ENCODE measurements at places on chromosomes 11 and 22.
A peak's percentile ranks its signal among the peaks of the same experiment; 100 is the strongest.

- peak; percentile 65 for DNase-seq
These were observed 12.3 kb downstream of the MYO7A start for GRCh38 chr11:77140231-77140851.

DNA sequence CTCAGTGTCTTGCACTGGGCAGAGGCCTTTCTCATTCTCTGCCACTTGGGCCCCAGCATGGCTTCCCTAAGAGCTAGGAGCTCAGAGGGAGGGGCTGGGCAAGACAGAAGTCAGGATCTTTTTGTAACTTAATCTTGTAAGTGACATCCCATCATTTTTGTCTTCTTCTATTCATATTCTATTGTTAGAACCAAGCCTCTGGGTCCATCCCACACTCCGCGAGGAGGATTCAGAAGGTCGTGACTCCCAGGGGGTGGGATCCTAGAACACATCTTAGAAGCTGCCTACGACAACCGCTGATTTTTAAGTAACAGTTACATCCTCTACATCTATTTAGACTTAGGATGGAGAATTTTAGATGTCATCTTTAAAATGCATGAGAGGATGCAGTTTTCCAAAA is 1.5 kb upstream of the IL17RA start:
- DNase-seq, result no peak

DNA sequence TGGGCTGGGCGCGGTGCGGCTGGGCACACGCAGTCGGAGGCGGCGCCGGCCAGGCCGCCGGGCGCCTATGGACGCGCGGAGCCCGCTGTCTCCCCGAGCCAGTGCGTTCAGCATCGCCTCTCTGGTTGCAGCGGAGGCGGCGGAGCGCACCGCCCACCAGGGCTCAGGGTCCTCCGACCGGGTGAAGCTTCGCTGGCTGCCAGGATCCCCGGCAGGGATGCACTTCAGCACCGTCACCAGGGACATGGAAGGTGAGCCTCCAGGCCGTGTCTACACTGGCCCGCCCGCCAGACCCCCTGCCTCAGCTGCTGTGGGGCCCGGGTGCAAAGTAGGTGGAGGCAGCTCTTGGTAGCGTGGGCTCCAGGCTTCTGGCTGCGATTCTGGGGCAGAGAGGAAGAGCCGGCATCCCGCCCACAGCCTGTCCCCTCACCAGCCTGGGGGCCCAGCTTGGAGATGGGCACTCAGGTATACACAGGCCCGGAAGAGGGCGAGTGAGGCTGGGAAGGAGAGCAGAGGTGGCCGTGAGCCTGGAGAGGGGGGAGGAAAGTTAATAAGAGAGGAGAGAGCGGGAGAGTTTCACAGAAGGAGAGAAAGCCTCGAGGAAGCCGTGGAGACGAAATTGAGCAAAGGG is 1.0 kb upstream of the TBX1 start:
- DNase-seq, result peak; percentile 54

DNA sequence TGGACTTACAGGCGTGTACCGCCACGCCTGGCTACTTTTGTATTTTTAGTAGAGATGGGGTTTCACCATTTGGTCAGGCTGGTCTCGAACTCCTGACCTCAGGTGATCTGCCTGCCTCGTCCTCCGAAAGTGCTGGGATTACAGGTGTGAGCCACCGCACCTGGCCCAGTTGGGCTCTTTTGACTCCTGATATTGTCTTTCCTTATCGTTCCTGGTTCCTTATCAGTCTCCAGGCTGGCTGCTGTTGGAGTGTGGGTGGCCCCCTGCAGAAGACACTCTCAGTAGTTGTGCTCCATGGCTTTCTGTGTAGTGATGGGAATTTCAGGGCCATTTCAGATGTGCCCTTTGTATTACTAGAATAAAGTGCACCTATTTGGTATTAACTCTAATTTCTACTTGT is 55.3 kb downstream of the C22orf31 start:
- DNase-seq, result no peak

- no peak for DNase-seq
These were observed 157.1 kb upstream of the SESN3 start for GRCh38 chr11:95388086-95388485.

DNA sequence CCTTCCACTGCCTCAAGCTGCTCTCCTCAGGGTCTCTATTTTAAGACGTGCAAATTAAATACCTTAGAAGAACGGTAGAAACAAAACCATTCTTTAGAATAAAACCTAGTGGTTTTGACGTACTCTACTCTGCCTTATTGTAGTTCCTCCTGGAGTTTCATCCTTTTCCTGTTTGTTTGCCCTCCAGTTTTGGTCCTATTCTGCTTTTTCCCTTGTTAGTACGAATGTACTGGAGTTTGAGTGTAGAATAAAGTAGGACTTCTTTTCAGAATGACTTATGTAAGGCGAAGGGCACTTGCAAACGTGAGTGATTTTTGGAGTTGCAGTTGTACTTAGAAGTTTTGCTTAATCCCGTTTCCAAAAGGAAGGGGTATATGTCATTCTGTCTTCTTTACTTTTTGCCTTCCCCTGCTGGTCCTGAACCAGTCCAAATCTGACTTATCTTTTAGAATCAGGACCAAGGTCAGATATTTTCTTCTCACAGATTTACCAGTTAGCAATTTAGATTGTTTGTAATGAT is 1.4 kb downstream of the SIK2 start:
- peak; percentile 36 for DNase-seq

GRCh38 chr11:106398502-106399075 is 321.1 kb downstream of the AASDHPPT start:
- no peak for DNase-seq

DNA sequence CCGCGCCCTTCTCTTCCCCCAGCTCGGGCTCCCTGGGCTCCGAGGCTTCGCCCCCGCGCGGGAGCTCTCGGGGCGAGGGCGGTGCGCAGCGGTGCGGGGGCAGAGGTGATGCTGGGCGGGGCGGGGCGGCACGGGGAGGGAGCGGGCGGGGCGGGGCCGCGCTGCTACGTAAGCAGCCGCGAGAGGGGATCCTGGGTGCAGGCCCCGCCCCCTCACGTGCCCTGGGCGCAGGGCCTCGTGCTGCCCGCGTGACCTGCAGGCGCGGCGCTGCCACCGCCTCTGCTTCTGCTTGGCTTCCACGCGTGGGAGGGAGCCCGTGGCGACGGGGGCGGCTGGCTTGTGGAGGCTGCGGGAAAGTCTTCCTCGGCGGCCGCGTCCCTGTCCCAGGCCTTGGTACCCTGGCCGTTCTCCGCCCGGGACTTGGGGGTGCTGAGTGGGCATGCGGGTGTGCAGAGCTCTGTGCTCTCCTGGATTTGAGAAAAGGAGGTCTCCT is 132.6 kb upstream of the HSD17B12 start:
- DNase-seq, result peak; percentile 72

GRCh38 chr22:49455595-49455994 is 372.1 kb downstream of the BRD1 start:
- no peak for DNase-seq

- no peak for DNase-seq
These were observed 1140.3 kb downstream of the TBC1D22A start for GRCh38 chr22:47902646-47903180.

DNA sequence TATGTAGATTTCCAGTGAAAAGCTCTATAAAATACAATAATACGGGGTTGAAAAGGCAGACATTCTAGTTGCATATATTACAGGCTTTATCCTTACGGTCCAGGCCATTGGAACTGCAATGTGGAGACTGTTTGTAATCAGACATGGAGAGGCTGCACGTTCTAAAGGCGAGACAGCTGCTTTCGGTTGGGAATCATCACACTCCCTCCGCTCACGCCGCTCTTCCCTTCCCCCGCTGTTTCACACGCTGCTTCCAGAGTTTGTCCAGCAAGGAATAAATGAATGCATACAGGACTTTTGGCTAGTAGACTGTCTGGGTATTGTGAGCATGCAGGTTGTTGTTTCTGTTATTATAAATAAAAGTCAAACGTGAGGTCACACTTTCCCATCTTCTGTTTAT is 13.5 kb upstream of the EFCAB6 start:
- DNase-seq, result no peak

- peak; percentile 74 for DNase-seq
These were observed 759 bp downstream of the DESI1 start for GRCh38 chr22:41619979-41620588.

DNA sequence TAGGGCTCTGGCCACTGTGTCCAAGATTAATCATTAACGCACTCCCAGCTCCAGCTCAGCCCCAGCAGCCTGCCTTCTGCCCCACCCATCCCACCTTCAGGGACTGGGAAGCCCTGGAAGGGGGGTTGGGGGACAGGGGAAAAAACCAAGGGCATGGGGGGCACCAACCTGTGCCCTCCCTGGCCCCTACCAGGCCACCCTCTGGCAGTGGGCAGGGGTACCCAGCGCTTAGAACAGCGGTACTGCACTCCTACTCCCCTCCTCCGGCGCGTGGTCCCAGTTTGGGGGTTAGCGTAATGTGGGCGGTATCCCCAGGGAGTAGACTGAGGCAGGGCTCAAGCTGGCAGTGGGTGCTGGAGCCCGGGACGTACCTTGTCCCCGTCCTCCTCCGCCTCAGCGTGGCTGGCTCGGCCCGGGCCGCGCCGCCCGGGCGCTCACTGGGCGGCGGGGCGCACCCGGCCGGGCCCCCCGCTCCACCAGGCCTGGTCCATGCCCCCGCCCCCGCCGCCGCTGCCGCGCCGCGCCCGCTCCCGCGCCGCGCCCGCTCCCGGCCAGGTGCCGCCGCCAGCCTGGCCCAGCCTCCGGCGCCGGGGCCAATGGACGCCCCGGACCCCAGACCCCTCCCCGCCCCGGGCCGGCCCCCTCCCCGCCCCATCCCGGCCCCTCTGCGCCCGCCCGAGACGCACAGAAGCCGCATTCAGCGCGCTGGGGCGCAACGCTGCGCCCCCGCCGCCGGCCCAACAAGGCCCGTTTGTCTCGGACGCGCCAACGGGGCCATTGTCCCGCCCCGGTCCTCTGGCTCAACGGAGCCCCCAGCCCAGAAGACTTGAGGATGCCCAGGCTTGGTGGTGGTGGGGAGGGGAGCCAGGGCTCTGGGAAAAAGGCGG is at the start of gene GAL3ST1:
Gene GAL3ST1 (minus strand): TSS at position 571 of the 887 bp plus-strand sequence. CDS start 17,273 bp downstream, outside the sequence.
- peak; percentile 74 for DNase-seq

DNA sequence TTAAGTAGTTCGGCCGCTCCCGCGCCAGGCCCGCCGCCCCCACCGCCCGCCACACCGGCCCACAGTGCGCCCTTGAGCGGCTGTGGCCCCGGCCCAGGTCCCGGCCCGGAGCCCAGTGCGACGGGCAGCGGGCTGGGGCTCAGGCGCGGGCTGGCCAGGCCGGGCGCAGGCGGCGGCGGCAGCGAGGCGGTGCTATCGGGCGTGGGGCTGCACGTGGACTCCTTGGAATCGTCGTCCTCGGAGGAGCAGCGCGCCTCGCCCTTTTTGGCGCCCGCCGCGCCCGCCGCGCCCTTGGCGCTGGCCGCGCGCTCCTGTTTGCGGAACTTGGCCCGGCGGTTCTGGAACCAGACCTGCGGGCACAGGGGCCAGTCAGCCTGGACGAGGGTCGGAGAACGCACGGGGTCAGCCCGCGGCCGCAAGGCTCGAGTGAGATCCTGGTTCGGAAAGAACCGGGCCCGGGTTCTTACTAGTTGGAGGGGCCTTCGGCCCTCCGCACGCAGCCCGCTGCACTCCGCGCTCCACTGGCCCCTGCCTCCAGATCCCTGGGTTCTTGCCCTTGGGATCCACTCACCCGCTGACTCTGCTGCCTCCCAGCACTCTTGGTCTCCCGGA is 4.0 kb downstream of the PHOX2A start:
- peak; percentile 28 for DNase-seq

DNA sequence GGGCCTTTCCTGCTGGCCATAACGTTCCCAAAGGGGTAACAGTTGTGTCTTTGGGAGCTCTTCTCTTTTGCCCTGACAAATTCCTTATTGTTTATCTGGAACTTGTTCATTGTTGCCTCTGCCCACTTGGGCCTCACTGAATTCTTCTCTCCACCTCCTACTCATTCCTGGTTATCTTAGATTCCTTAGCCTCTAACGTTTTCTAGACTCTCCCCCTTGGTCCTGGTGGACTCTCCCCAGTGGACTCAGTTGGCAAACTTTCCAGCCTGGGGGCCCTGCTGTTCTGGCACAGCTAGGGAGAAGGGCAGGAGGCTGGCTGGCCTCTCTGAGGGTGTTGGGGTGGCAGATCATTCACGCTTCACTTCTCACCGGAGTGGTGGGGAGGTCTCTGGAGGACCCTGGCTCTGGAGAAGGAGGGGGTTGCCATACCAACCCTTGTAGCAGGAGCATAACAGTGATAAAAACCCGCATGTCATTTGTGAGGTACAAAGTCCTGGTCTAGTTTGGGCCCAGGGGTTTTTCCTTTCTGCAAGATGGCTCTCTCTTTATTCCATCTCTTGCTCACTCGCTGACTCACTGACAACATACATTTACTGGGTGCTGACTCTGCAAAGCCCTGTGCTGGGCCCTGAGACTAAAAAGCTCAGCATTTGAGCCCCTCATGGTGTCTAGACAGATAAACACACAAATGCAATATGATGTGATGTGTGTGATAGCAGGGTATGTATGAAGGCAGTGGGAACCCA is 39.7 kb downstream of the YWHAH start:
- no peak for DNase-seq

DNA sequence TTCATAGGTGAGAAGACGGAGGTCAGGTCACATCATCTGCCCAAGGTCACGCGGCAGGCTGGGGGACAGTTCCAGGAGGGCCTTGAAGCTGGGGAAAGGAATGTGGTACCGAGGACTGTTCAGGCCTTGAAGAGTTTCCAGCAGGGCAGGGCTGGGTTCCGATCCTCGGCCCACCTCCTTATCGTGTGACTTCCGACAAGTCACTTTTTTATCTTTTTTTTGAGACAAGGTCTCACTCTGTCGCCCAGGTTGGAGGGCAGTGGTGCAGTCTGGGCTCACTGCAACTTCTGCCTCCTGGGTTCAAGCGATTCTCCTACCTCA is 623 bp downstream of the NDUFS8 start:
- no peak for DNase-seq

DNA sequence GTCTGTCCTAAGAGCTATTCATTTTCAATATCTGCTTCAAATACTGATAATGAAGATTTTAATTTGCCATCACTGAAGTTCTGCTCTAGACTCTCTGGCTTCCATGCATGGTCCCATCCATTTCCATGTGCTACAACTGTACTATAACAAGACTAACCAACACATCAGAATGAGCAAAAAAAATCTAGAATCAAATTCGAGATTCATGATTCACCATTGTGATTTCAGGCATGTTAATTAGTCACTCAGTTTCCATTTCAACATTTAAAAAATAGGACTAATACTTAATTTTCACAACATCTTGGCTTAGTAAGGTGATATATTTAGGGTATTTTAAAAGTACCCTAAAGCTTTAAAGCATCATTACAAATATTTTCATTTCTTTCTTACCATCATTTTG is 22.8 kb downstream of the PICALM start:
- no peak for DNase-seq

GRCh38 chr22:37664249-37665101 is 6.0 kb downstream of the PDXP start:
- no peak for DNase-seq

DNA sequence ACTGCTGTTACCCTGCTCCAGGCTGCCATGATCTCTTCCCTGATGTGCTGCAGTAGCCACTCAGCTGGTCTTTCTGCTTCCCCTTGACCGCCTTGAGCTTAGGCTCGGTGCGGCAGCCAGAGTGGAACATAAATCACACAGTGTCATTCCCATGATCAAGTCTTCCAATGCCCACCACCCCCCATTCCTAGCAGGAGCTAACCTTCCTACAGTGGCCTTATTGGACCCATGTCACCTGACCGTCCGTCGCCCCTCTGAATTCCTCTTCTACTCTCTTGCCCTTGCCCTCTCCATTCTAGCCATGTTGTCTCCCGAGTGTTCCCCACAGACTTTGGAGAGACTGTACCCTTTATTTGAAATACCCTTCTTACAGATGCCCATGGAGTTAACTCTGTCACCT is 43.4 kb downstream of the OTOG start:
- DNase-seq, result no peak
